Cortex of kidney (tissue), 1 donor: ENCODE measurements at places on chromosomes 5 and 9.

DNA sequence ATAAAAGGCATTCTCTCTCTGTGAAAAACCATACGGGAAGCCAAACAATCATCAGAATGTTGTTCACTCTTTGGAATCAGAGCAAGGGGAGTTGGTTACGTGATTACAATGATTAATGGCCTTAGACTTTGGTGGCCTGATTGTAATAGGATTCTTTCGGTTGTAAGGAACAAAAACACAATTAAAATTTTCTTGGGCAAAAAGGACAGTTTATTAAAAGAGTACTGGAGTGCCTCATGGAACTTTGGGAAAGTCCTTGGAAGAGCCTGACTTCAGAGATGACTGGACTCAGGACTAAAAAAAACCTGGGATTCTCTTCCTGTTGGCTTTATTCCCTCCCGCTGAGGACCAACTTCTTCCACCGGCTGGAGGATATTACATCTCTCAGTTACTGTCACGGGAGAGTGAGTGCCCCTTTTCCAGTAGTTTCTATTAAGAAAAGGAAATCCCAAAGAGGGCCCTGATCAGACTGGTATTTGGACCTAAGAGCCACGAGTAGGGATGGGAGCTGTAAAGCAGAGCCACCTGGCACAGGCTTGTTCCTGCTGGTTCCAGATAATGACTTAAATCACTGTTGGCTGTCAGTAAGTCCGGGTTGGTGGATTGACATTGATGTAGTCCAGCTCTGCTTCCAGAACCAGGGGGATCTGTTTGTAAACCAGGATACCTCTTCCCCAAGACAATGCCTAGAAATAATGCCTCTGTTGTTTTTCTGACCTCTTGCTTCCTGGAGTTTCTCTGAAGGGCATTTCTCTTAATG, 53.9 kb downstream of the CFAP95 start:
- DNase-seq: no peak

DNA sequence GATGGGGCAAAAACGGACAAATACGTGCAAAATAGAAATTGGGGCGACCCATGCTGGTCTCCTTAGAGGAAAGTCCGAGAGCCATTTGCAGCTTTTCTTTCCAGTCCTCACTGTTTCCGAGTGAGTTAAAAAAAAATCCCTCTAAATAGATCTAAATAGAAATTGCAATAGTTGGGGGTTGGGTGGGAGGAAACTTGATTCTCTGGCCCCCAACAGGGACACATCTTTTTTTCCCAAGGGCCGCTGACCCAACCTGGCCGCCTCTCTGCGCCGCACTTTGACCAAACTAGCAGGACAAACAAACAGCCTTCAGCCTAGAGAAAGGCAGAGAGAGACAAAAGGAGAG, 2.8 kb upstream of the NKX2-5 start:
- no peak for DNase-seq

DNA sequence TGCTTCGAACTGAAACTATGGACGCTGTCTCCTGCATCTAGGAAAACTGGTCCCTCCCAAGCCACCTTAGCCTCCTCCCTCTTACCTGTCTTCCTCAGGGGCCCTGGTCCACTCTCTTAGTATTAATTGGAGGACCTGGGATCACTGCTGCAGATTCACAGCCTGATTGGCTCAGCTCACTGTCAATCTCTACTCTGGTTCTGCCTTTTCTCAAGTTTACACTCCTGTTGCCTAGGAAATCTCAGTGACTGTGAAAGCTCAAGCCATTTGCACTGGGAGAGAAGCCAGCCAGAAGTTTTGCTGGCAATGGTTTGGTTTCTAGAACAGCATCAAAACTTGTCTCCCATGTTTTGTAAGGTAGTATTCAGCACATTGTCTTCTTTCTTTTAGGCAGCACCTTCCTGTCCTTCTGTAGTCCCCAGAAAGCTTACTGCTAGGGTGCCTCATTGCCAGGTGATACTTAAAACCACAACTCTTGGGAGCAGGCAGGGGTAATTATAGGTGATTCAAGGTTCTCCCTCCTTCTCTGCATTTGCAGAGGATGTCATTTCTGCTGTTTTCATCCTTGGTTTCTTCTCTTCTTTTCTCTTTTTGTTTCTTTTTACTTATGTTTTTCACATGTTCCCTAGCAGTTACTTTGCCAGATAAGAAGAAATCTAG, at the start of gene CAPSL:
Gene CAPSL (minus strand): TSS at position 55 of the 660 bp plus-strand sequence. CDS start 17,502 bp downstream, outside the sequence.
- no peak for DNase-seq

GRCh38 chr5:154265197-154265773, 74.8 kb downstream of the GALNT10 start:
- DNase-seq: no peak

GRCh38 chr5:91006713-91007112, 376.4 kb downstream of the ARRDC3 start:
- no peak for DNase-seq

DNA sequence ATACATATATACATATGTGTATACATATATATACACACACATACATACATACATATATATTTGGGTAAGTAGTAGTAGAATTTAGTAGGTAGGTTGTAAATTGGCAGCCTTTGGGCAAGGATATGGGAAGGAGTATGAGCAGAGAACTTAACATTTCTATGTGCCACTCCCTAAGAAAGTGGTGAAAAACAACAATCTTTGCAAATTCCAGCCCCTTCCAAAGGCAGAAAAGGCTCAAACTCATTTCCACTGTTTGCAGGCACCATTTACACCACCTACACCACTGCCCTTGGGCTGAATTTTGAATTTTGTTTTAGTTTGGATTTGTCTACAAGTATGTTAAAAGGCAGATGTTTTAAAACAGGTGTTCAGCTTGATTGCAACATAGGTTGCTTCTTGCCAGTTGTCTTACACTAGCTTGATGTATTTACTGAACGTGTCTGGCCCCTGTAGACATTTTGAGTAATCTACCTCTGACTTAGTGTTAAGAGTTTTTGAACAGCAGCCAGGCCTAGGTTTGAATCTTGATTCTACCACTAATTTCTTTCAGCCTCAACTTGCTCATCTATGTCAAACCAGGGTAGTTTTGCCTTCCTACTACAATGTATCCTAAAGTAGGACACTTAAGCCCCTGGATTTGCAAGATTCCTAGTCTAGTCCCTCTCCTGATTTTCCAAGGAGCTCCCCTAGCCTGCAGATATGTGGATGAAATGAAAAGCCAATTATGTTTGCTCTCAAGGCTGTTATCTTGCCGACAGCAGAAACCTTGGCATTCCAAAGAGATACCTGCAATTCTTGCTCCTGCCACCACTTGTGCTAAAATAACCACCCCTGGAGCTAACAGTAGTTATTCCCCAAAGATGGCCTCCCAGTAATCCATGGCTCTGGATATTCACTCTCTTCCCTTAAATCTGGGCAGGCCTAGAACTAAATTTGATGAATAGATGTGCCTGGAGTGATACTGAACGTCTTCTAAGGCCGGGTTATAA, 156.2 kb upstream of the SLC44A1 start:
- no peak for DNase-seq

DNA sequence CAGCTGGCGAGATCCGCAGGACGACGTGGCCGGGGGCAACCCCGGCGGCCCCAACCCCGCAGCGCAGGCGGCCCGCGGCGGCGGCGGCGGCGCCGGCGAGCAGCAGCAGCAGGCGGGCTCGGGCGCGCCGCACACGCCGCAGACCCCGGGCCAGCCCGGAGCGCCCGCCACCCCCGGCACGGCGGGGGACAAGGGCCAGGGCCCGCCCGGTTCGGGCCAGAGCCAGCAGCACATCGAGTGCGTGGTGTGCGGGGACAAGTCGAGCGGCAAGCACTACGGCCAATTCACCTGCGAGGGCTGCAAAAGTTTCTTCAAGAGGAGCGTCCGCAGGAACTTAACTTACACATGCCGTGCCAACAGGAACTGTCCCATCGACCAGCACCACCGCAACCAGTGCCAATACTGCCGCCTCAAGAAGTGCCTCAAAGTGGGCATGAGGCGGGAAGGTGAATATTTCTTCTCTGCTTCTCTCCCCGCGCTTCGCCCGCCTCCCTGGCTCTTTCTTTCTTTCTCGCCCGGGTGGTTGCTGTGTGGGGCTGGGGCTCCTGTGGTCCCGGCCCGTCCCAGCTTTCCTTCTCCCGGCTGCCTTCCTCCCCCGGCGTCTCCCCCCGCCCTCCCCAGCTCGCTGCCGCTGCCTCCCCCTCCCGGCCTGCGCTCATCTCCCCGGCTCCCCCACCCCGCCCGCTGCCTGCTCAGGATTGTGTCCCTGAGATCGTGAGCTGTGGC, 2.2 kb downstream of the NR2F1 start:
- no peak for DNase-seq

DNA sequence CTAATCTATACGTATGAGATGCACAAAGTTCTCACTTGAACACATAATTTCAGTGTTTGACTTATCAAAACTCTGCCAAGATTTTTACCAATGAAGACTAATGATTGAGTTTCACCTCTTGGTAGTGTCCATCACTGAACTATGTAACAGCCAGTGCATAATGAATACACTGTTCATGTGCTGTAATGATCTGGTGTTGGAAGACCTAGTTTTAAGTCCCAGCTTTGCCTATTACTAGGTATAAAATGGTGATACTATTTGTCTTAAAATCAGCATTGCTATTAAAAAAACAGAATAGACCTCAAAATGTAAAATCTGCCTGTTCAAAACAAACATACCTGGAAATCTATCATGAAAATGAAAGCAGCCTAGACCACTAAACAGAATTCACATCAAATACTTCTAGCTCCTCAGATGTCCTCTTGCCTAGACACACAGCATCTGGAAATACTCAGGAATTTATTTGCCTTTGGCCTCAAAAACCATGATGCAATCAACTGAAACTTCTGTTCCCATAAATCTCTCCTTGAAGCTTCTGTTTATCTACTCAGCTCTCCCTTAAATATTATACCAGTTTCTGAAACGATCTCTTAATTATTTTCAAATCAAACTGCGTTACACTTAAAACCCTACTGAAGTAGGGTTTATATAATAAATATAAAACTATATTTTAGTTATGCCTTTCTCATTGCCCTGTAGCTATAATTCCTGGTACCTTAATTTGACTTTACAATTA, 38.1 kb downstream of the MRPS27 start:
- DNase-seq: no peak

DNA sequence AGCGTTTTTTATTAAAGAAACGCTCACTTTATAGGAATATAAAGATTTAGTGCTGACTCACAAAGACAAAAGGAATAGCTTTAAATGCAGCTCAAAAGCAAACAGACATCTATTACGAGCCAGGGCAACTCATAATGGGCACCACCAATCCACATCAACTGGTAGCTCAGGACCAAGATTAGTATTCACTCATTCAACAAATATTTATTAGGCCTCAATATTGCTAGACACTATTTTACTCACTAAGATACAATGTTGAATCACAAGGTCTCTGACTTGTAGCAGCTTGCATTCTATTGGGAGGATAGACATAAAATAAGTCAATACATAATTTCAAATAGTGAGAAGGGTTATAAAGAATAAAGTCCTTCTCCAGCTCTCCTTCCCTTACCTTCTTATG, 8.0 kb upstream of the MAN2A1 start:
- no peak for DNase-seq

DNA sequence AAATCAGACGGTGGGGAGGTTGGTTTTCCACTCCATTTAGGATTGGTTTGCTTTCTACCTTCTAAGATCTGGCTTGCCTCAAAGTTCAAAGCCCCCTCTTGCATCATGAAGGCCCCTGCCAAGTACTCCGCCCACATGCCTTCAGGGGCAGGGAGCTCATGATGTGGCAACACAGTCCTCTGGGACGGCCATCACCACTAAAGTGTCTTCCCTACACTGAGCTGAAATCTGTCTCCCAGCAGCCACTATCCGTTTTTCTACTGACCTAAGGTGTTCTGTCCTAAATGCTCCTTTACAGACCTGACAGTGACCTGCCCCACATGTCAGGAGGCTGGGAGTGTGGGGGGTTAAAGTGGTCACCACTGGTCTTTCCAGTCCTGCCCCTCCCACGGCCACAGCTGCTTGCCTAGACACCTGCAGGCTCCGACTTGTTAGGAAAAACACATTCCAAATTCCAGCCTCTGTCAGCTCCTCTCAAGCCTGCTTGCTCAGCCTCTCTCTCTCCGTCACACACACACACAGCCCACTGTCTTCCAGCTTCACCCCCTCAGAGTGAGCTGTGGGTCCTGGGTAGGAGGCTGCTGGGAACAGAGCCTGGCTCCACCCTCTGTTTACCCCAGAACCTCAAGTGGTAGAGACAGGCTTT, 44.9 kb downstream of the SHB start:
- no peak for DNase-seq

- no peak for DNase-seq
These were observed 88.1 kb downstream of the GLIS3 start for GRCh38 chr9:4211806-4212205.

DNA sequence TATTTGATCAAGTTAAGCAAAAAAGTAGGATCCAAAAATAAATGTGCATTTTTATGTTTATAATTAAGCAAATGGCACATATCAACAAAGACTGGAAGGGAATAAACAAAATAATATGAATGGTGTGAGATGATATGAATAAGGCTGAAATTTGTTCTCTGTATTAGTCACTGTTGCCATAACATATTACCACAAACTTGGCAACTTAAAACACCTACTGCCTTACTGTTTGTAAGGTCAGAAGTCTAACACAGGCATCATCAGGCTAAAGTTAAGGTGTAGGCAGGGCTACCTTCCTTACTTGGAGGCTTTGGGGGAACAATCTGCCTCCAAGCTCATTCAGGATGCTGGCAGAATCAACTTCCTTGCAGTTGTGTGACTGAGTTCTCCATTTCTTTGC, 19.3 kb downstream of the PGGT1B start:
- no peak for DNase-seq

DNA sequence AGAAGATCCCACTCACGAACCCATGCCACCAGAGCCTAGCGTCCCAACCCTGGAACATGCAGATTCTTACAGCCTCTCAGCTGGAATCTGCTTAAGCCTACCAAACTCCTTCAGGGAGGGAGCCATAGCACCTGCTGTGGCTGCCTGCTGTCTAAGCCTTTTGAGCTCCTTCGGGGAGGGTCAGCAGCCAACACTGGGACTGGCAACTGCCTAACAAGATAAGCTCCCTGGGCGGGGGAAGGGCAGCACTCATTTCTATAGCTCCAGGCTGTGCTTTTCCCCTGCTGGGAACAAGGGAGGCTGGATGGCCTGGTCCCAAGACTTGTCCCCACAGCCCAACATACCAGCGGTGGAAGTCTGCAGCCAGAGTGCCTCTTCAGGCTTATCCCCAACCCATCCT, 199.1 kb upstream of the OR13F1 start:
- no peak for DNase-seq

- DNase-seq: no peak
These were observed 5.1 kb downstream of the TLN1 start for GRCh38 chr9:35726931-35727330.

DNA sequence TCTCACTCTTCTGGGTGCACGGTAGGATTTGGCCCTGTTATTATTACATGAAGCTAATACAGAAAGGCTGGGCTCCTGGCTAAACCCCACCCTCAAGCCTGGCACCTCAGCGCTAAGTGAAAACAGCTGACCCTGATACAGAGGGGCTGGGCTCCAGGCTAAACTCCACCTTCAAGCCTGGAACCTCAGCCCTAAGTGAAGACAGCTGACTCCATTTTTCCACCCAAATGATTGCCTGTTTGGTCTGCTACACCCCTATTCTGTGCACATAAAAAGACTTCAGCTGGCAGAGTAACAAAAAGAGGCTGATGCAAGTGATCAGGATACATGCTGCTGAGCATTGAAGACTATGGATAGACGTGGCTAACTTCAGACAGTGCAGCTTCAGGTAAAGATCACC, 148.4 kb upstream of the CLINT1 start:
- no peak for DNase-seq
